Cardiac muscle cell (in vitro differentiated cells and primary cell): ENCODE measurements at places on chromosomes 3 and 15. TPM values are rescaled to one million over a fixed set of nuclear protein-coding genes. Genes with fewer than 3 reads are reported as not detected.
A peak's percentile ranks its signal among the peaks of the same experiment; 100 is the strongest.

SERPINI2 gene
- 0.57 TPM in 1 of 2 replicates, not detected in the other for total RNA-seq

NRG4 gene
- total RNA-seq, result 0.21 and 1.2 TPM in 2 replicates

MKRN3 gene
- total RNA-seq, result not detected in 2 replicates

EPHB3 gene
- total RNA-seq, result 132 and 170 TPM in 2 replicates

RUBCN gene
- 32.2 and 46.2 TPM in 2 replicates for total RNA-seq

ZNF619 gene
- total RNA-seq, result 0.15 and 1.5 TPM in 2 replicates

CD200R1 gene
- 0.18 and 0.36 TPM in 2 replicates for total RNA-seq

ADAMTSL3 gene
- 0.88 and 2.0 TPM in 2 replicates for total RNA-seq

SECISBP2L gene
- total RNA-seq, result 19.9 and 24.6 TPM in 2 replicates

CYP19A1 gene
- 0.69 TPM in 1 of 2 replicates, not detected in the other for total RNA-seq

DNA sequence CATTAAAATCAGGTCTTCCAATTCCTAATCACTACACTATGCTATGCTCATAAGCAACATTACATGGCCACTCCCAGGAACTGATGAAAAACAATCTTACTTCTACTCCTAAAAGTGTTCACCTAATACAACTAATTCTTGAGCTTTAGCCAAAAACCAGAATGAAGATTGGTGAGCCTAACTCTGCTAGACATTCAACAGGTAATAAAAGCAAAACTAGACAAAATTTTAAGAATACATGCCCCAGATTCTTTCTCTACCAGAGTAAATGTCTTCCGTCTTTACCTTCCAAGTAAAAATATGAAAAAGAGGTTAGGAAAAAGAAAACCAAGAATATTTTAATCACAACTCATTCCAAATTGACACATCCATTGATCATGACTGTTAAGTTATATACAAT is 31.3 kb downstream of the ATP13A3 start:
- no peaks in the 10 kb centered on the region for H3K27me3 ChIP-seq
- H3K27ac ChIP-seq, result no peak overlapping the region
- H3K36me3 ChIP-seq, result peaks cover 81% of the 10 kb centered on the region

DNA sequence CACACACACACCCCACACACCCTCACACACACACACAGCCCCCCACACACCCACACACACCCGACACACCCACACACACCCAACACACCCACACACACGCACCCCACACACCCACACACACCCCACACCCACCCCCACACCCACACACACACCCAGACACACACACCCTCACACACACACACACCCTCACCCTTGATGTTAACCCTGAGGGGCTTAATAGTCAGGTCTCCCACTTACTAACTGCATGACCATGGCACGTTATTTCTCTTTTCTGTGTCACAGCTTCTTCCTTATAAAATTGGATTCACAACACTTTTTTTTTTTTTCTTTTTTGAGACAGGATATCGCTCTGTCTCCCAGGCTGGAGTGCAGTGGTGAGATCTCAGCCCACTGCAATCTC is 2.8 kb downstream of the GRM2 start:
- DNase-seq, result no peak
- H3K36me3 ChIP-seq, result no peaks in the 10 kb centered on the region
- H3K27ac ChIP-seq, result no peak overlapping the region

GRCh38 chr3:188687389-188687788 is 484.4 kb upstream of the TPRG1 start:
- H3K27me3 ChIP-seq, result no peaks in the 10 kb centered on the region
- H3K4me1 ChIP-seq, result peaks cover 14% of the 10 kb centered on the region
- peak; percentile 49 for DNase-seq
- H3K36me3 ChIP-seq, result no peaks in the 10 kb centered on the region

- no peak for DNase-seq
- no peaks in the 10 kb centered on the region for H3K27me3 ChIP-seq
- H3K27ac ChIP-seq, result no peak overlapping the region
- peaks cover 11% of the 10 kb centered on the region for H3K4me1 ChIP-seq
- H3K4me3 ChIP-seq, result no peak overlapping the region
Measured at GRCh38 chr15:39142500-39142899, 438.4 kb upstream of the THBS1 start.

- H3K27me3 ChIP-seq, result no peaks in the 10 kb centered on the region
- no peak overlapping the region for H3K4me3 ChIP-seq
- H3K4me1 ChIP-seq, result no peaks in the 10 kb centered on the region
- no peak for DNase-seq
- no peak overlapping the region for H3K27ac ChIP-seq
- H3K36me3 ChIP-seq, result no peaks in the 10 kb centered on the region
Measured at GRCh38 chr3:38978729-38979128, 73.0 kb downstream of the SCN11A start.

DNA sequence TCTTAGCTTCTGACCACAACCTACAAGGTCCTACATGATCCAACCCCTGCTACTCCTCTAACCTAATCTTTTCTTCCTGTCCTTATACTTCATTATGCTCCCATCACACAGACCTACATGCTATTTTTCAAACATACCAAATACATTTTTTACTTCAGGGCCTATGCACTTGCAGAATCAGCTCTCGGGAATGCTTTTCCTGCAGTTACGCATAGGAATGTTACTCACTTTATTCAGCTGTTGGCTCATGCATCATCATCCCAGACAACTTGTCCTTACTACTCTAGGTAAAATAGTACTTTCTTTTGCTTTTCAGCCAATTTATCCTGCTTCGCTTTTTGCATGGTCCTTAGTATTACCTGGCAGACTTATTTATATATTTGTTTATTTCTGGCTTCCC is 105.6 kb downstream of the OXSM start:
- no peak overlapping the region for H3K4me3 ChIP-seq
- H3K4me1 ChIP-seq, result peaks cover 20% of the 10 kb centered on the region
- H3K27me3 ChIP-seq, result no peaks in the 10 kb centered on the region
- no peaks in the 10 kb centered on the region for H3K36me3 ChIP-seq

DNA sequence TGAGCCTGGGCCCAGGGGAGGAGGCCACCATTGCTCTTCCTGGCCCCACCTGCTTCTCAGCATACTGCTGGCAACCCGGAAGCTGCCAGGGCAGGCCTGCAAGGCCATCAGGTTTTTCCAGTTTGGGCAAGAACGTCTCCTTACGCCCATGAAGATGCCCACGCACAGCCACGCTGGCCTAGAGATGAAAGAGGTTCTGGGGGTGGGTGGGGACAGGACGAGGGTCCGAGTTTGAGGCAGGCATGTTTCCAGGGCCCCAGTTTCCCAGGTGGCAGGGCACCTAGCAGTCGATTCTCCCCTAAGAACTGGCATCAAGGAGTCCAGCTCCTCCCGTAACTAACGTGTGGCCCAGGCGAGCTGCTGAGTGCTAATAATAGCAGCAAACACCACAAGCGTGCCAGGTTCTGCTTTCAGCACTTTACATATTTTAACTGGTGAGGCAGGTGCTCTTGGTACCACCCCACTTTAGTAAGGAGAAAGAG is 45.8 kb downstream of the ZNF710 start:
- H3K36me3 ChIP-seq, result no peaks in the 10 kb centered on the region
- no peaks in the 10 kb centered on the region for H3K27me3 ChIP-seq
- no peak overlapping the region for H3K4me3 ChIP-seq
- no peak overlapping the region for H3K27ac ChIP-seq
- peaks cover 18% of the 10 kb centered on the region for H3K4me1 ChIP-seq

- H3K27me3 ChIP-seq, result peaks cover 5% of the 10 kb centered on the region
- no peak overlapping the region for H3K4me3 ChIP-seq
- no peak overlapping the region for H3K27ac ChIP-seq
- no peaks in the 10 kb centered on the region for H3K36me3 ChIP-seq
- H3K4me1 ChIP-seq, result no peaks in the 10 kb centered on the region
Measured at GRCh38 chr3:127208483-127209100, 15.7 kb downstream of the PRR23E start.

GRCh38 chr15:78234515-78235040 is at the start of gene ACSBG1:
TSS of gene ACSBG1 (minus strand) at chr15:78234565. CDS start at chr15:78234501, 64 bp downstream.
- H3K27ac ChIP-seq, result no peak within 1 kb of the TSS
- H3K4me1 ChIP-seq, result no peaks in the 10 kb centered on the region
- no peaks in the 10 kb centered on the region for H3K36me3 ChIP-seq
- DNase-seq, result no peak

DNA sequence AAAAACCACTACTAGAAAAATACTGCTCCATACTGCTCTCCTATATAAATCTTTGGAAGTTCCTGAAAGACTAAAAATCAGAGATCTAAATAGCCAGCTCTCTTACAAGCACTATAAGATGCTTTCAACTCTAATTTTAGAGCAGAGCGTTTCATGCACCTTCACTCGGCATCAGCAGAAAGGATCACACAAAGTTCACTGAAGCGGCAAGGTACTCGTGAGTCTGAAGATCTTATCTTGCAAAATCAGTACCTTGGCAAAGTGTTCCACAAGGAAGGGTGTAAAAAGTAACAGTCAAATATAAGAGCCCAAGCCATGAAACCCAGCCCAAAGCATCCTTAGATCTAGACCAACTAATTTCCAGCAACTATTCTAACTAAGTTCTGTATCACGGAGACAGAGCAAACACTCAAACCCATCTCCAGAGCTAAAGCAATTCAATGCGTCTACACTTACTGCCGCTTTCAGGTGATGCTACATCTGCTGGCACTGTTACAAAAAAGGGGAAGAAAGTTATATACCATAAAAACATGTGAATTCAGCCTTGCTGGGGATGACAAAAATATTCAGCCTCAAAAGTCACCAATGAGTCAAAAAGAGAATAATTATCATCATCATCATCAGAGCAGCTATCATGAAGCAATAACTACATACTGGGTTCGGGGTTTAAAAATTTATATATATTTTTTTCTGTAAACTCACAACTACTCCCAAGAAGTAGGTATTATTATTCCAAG is 16.3 kb downstream of the VPS39 start:
- no peaks in the 10 kb centered on the region for H3K4me1 ChIP-seq
- H3K4me3 ChIP-seq, result no peak overlapping the region
- no peaks in the 10 kb centered on the region for H3K27me3 ChIP-seq
- no peak for DNase-seq
- H3K36me3 ChIP-seq, result peaks cover 37% of the 10 kb centered on the region

GRCh38 chr3:131303848-131304247 is 77.7 kb upstream of the NUDT16 start:
- H3K4me3 ChIP-seq, result no peak overlapping the region
- no peak overlapping the region for H3K27ac ChIP-seq
- no peaks in the 10 kb centered on the region for H3K36me3 ChIP-seq

DNA sequence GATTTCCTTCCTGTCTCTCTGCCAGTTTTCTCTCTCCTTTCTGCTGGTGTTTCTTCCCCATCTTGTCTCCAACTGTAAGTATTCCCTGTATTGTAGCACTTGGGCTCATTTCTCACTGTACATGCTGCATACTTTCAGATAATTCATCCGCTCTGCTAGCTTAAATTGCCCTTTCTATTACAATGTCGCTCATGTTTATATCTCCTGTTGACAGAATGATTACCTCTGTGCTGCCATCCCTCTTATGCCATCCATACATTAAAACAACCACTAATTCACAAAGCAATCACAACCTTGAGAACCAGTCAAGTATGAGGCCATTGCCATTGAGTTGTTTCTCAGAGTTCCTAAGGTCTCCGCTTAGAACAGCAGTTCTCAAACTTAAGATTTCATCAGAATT is 107.5 kb upstream of the SOX2 start:
- no peak overlapping the region for H3K4me3 ChIP-seq
- H3K27me3 ChIP-seq, result no peaks in the 10 kb centered on the region
- no peaks in the 10 kb centered on the region for H3K4me1 ChIP-seq
- no peak for DNase-seq

- peaks cover 17% of the 10 kb centered on the region for H3K4me1 ChIP-seq
- no peak overlapping the region for H3K27ac ChIP-seq
- no peak for DNase-seq
- no peak overlapping the region for H3K4me3 ChIP-seq
Measured at GRCh38 chr3:112736386-112736785, 95.4 kb upstream of the CCDC80 start.

DNA sequence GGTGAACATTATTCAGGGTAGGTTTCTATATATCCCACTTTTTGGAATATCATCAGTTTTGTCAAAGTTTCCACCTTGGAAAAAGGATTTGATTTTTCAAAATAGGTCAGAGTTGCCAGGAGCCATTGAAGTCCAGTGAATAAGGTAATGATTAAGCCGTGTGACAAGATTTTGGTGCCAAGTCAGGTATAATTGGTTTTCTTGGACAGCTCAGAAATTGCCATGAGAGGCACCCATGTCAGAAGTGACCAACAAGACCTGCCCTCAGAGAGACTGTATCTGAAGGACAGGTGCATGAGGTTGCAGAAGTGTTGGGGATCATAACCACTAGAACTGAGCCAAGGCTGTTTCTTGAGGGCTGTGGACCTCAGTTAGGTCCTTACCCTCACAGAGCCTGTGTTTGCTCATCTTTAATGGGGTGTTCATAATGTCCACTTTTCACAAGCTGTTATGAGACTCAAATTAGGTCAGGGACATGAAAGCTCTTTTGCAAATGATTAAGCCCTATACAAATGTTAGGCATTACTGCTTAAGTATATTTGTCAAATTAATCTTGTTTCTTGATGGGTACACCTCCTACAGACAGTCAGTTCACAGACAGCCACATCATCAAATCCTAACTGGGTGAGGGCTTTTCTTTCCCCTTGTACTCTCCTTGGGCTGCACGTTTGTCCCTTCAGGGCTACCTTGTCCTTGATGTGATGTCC is 32.3 kb downstream of the CASR start:
- H3K27me3 ChIP-seq, result no peaks in the 10 kb centered on the region
- H3K4me1 ChIP-seq, result no peaks in the 10 kb centered on the region
- H3K36me3 ChIP-seq, result no peaks in the 10 kb centered on the region
- H3K27ac ChIP-seq, result no peak overlapping the region
- no peak for DNase-seq
- H3K4me3 ChIP-seq, result no peak overlapping the region

DNA sequence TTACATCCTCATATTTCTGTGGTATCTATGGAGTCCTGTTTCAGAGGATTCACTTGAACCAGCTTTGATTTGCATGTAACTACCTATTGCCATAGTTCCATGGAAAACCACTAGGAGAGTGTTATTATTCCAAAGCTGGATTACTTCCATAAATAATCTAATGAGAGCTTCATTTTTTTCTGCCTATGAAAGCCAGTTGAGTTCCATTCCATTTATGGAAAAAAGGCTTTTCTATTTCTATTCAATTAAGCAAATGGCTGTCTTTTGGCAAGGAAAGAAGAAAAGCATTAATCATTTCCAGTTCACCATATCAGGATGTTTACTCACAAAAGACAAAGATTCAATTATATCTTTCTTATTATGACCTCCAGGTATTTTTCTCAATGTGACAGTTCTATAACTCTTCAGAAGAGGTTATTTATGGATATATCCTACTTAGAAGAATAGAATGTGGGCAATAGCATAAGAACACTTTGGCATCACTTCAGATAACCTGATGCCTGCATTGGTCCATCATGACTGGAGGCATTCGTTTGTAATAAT is 259.9 kb upstream of the ZPLD1 start:
- no peak for DNase-seq
- no peaks in the 10 kb centered on the region for H3K36me3 ChIP-seq
- H3K27me3 ChIP-seq, result no peaks in the 10 kb centered on the region
- no peaks in the 10 kb centered on the region for H3K4me1 ChIP-seq

- no peaks in the 10 kb centered on the region for H3K27me3 ChIP-seq
- peaks cover 15% of the 10 kb centered on the region for H3K4me1 ChIP-seq
- peak; percentile 76 for DNase-seq
- H3K27ac ChIP-seq, result no peak overlapping the region
- H3K36me3 ChIP-seq, result no peaks in the 10 kb centered on the region
- H3K4me3 ChIP-seq, result no peak overlapping the region
Measured at GRCh38 chr3:107660306-107660976, 137.7 kb downstream of the BBX start.
